RCC 7860 (cell line): ENCODE measurements at places on chromosomes 6 and 20.
A peak's percentile ranks its signal among the peaks of the same experiment; 100 is the strongest.

DNA sequence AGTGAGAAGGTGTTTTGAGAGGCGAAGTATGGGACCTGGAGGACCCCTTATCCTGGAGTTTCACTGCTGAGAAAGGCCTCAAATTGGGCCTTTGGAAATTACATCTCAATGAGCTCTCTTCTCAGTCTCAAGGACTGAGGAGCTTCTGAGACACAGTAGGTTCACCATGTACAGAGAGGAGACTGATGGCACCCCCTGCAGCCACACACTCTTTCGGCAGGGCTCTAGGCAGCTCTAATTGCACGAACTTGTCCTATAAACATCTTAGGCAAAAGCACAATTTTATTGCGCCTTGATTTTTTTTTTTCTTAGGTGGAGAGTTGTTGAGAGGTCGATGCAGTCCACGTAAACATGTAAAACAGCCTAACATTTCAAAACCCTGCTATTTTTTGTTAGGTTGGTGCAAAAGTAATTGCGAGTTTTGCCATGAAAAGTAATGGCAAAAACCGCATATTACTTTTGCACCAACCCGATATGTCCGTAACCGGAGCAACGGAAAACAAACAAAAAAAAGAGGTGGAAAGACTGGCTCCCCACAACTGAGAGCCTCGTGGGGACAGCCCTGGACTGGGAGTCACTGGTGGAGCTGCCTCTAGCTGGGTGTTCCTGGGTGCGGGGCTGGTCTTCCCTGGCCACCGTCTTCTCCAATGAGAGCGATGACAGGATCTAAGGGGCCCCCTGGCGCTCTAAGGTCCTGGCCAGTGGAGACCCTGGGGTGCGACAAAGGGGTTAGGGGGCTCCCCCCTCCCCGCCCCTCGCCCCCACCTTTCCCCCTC is 84.0 kb upstream of the EYA2 start:
- DNase-seq: no peak

DNA sequence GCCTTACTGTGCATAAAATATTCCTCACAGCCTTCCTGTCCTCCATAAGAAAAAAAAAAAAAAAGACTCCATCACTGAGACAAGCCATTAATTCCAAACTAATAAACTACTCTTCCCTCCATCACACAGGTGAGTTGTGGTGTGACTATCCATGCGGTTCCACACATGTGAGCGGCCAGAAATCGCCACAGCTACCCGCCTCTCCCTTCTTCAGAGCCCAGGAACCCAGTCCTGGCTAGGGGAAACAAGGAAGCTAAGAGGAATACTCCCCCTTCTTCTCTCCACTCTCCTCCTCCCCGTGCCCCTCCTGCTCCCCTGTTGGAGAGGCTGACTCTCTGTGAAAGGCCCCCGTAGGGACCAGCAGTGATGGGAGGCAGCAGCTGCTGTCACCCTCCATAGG is 128.6 kb upstream of the ARID1B start:
- no peak for DNase-seq

GRCh38 chr6:113821445-113821844 is 35.7 kb upstream of the MARCKS start:
- DNase-seq: no peak

GRCh38 chr6:24332317-24332716 is 25.5 kb downstream of the DCDC2 start:
- peak; percentile 95 for DNase-seq

- no peak for DNase-seq
Observed at GRCh38 chr6:36023996-36024795, at the start of gene SLC26A8. Gene SLC26A8 (minus strand): TSS chr6:36024641. CDS start chr6:36019707, 4,934 bp downstream.

DNA sequence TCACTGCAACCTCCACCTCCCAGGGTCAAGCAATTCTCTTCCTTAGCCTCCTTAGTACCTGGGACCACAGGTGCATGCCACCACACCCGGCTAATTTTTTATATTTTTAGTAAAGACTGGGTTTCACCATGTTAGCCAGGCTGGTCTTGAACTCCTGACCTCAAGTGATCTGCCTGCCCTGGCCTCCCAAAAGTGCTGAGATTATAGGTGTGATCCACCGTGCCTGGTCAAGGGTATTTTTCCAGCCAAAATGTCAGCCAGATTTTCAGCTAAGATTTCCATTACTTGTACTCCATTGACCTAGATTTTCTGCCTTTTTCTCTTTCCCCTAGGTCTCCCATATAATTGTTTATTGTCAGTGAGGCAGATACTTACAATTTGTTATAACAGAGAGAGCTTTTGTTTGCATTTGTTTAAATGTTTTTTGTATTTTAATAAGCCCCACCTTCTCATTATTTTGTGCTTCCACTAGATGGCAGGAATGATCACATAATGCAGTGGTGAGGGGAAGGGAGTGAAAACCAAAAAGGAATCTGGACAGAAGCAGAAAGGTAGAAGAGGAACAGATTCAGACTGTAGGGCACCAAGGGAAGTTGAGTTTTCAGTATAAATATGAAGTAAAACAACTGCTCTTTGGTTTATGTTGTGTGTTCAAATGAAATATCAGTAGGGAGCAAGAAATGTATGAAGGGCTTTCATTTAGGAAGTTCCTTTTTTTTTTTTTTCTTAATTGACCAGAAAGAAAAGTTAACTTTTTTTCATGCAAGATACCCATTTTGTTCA is 29.7 kb downstream of the RPF2 start:
- peak; percentile 16 for DNase-seq

GRCh38 chr20:33821270-33821836 is 10.2 kb downstream of the CHMP4B start:
- DNase-seq: no peak

GRCh38 chr6:14081126-14081525 is 36.4 kb upstream of the CD83 start:
- no peak for DNase-seq

DNA sequence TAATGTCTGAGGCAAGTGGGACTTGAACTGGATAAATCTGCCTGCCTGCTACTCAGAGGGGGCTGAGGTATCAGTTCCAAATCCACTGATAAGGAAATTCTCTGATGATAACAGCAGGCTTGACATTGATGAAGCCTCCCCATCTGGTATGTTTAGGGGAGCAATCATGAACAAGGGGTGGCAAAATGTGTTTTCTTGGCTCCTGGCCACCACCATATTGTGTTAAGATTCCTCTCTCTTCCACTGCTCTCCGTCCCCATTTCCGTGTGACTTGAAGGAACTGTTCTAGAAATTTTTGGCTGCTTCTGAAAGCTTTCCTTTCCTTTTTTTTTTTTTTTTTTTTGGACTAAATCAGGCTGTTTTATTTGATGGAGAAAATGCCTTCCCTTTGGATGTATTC is 335.3 kb upstream of the NRSN1 start:
- no peak for DNase-seq

DNA sequence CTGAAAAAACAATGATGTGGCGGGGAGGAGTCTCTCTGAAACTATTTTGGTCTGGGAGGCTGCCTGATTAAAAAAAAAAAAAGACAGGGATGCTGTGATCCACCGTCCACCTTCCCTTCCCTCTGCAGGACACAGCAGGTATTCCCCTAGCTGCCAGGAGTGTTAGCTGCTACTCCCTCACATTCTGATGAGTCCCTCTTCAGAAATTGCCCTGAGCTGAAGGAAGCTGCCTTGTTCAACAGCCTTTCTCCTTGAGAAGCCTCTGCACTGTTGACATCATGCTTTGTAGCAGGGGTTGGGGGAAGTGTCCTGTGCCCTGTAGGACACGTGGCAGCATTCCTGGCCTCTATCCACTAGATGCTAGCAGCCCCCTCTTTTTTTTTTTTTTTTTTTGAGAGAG is 71.7 kb upstream of the ZMYND8 start:
- no peak for DNase-seq

DNA sequence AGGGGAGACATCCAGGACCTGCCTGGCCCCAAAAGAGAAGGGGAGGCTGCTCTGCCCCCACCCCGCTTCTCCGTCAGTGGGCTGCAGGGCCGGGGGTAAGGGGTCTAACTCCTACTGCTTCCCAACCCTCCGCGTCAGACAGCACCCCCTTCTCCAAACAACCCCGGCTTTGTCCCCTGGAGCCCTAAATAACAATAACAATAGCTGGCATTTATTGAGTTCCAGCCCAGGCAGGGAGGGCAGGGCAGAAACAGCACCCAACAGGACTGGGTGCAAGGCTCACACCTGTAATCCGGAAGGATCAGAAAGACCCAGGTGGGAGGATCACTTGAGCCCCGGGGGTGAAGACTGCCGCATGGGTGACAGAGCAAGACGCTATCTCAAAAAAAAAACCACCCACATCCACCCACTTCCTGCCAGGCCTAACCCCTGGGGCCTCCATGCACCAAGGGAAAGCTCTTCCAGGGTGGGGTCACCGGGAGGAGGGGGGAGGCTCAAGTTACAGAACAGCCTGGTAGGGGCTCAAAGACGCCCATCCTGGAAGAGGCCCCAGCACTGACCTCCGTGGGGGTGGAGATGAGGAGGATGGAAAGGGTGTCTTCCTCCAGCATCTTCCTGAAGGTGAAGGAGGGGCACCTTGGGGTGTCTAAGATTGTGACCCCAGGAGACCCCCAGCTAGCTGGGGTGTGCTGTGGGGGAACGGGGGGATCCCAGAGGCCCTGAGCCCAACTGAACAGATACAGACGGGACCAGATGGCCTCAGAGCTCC is 1.3 kb upstream of the FNDC11 start:
- no peak for DNase-seq

DNA sequence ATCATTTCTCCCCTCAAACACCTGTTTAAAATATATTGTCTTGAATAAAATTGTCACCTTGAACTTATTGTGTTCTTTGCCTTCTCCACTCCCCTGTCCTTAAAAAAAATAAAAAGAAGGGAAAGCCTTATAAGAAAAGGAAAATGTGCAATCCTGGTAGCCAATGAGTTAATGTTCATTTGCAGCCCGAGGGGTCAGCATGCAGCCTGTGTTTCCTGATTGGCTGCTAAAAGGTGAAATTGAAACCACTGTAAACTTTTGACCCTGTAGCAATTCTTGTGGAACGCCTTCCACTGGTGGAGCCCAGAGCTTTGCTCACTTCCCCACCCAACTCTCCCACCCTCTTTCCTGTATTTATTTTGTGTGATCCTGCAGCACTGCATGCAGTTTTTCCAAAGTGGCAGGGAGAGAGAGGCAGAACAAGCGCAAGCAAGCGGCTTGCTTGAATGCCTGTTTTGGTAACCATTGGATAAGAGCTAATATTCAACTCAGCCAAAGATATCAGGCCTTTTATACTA is 74.9 kb downstream of the NCOA3 start:
- DNase-seq: peak; percentile 90

GRCh38 chr6:89970609-89971337 is 76.5 kb downstream of the GJA10 start:
- DNase-seq: peak; percentile 29

- DNase-seq: peak; percentile 14
Observed at GRCh38 chr6:16533721-16534136, 227.5 kb downstream of the ATXN1 start.

DNA sequence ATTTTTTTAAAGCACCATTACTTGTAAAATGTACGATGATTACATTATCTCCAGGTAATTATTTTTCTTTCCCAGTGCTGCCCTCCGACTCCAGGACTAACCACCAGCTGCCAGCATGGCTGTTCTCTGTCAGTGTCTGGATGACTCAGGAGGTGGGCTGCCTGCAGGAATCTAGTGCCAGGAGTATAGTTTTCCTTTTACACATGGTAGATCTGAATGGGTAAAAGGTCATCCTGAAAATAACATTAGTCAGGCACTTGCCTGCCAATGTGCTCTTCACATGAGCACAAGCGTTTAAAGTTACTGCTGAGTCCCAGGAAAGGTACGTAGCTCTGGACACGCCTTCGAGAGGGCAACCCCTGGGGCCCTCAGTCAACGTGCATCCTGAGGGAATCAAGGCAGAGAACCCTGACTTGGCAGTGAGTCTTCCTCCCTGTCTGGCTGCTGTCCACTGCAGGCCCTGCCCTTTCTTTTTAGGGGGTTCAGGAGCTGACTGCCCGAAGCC is 2.4 kb downstream of the DYNLT1 start:
- DNase-seq: peak; percentile 98

DNA sequence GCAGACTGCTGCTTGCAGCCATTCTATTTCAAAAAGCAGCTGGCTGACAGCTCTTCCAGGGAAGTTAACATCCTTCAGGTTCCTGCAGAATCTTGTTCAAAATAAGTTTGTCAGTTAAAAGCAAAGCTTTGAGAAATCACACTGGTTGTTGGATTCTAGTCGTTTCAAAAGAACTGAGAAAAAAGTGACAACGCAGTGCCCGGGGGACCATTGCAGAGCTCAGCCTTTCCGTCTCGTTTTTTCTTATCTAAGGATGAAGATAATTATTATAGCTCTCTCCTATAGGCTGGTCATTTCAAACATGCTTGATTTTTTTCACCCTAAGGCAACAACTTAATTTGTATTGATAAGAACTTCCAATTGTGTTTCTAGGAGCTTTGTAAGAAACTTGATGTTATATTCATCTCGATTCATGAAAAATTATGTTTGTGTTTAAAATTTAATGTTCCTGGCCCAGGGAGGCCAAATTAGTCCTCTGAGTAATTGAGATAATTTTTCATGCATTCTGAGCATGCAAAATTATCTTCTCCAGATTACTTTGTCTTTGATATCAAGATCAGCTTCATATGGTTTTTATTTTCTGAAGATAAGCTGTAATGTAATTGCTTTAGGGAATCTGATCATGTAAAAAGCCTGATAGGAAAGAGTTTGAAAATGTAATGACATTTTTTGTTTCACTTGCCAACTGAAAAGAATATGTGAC is 58.4 kb downstream of the SNAP25 start:
- no peak for DNase-seq

DNA sequence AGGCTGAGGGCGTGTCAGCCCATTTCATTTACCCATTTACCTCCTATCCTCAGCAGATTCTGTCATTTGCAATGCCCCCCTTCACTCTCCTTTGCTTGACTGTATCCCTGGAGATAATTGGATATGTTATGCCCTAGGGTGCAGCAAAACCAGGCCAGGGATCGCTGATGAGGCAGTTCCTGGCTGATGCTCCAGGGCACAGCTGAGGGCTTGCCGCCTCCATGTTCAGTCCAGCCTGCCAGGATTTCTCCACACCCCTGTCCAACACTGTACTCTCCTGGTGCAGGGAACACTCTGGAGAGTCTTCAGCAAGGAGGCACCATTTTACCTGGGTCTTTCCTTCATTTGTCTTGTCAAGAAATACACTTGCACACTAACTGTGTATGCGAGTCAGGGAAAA is 532.1 kb upstream of the CHD6 start:
- no peak for DNase-seq

DNA sequence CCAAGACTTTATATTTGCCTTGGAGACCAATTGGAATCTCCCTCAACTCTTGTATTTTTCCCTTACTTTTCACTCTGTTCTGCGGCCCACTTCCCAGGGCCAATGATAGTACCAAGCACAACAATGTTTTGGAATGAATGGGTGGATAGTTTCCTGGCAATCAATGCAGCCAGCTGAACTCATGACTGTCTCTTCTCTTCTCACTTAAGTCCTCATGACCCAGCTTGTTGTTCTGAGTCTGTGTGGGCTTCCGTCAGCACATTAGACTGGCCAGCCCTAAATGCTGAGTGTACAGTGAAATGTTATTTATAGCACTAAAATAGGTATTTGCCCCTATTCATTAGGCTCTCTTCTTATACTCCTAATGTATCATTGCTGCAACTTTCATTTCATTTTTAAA is 5.6 kb upstream of the MBOAT1 start:
- DNase-seq: no peak

- no peak for DNase-seq
Observed at GRCh38 chr6:99614430-99615186, 8.0 kb downstream of the PRDM13 start.

- no peak for DNase-seq
Observed at GRCh38 chr6:24228123-24228522, 102.1 kb downstream of the NRSN1 start.

GRCh38 chr6:156111913-156112312 is 656.3 kb upstream of the NOX3 start:
- no peak for DNase-seq
